Mucosa of descending colon (tissue), 3 donors: ENCODE measurements at places on chromosomes 5 and 9.

- no peak for DNase-seq
These were observed 4.8 kb upstream of the HSPA9 start for GRCh38 chr5:138580001-138580400.

- DNase-seq: no peak
These were observed 19.6 kb upstream of the UBTD2 start for GRCh38 chr5:172303162-172303561.

DNA sequence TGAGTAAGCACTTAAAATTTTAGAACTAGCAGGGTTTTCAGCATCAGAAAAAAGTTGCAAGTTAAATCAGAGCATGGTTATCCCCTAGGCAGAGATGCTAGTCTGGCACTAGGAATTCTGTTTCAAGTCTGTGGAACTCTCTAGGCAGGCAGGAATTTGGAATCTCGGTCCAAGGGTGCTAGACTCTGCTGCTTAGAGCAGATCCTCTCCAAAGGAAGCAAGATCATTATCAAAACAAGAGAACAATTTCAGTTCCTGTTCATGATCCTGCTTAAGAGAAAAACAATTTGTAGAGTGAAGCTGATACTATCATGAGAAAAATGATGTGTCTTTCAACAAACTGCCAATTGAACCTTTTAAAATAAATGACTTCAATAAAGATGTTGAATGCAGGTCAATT lies 420.7 kb downstream of the KIF4B start:
- no peak for DNase-seq

DNA sequence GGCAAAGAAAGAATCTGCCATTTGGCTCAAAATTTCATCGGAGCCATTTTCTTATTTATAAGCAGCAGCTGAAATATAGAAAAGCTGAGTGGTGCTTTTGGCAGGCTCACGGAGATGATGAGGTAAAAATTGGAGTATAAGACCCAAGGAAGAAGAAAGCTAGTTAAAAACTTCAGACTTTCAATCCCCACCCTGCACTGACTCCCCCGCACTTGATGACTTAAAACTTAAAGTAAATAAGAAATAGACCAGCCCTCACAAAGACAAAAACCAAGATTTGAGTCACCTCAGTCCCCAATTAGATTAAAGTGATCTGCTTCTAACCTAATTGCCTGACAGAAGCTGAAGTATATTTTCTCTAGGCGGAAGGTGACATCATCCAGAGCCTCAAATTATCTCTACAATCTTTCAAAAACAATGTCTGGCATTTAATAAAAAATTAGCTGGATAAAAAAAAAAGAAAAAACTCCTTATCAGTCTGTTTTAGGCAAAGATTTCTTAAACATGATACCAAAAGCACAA lies 124.0 kb upstream of the PJA2 start:
- no peak for DNase-seq

DNA sequence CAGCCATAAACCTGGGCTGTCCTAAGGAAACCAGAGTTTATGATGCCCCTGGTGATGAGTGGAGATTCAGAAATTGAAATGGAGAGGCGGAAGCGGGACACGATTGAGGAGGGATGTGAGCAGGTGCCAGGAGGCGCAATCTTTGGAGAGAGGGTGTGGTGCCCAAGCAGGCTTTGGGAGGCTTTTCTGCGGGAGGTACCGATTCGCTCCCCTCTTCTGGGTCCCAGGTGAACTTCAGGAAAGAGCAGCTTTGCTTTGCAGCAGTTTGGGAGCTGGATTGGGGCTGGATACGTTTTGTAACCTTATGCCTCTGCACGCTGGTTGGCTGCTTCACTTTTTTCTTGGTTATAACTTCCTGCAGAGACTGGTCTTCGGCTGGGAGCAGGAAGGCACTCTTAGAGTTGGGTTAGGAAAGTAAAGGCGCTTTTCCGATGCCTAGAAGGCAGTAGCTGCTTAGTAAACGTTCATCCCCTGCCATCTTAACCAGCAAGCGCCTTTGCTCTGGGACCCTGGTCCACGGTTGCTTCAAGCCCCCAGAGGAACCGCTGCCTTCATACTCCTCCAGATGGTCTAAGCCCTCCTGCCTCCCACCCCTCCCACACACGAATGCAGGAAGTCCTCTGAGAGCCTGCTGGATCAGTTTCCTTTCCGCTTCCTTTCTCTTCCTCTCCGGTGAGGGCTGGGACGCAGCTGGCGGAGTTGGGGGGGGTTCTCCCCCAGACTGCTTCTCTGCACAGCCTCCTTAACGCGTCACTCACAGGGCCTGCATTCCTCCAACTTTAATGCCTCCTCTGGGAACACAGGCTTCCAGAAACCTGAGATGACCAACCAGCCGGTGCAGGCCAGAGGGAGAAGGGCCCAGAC lies 15.2 kb upstream of the NEK6 start:
- DNase-seq: no peak

DNA sequence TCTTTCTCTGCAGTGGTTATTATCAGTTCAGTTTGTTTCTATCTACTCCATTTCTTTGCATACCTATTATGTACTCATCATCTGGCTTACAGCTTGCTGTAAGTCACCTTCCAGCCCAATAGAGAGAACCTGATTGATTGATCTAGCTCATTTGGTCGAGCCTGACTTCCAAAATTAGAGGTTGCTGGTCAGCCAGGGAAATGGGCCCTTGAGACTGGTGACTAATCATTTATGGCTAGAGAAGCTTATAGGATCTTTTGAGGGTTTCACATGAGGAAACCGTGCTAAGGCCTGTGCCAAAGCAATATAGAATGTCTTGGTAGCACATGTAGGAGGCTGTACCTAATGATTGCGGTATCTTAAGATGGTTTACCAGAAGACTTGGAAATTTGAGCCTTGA lies 5.8 kb downstream of the SREK1 start:
- DNase-seq: no peak

- DNase-seq: no peak
These were observed 18.6 kb downstream of the FGD3 start for GRCh38 chr9:92965759-92966517.

GRCh38 chr9:128405780-128406171 lies 14.9 kb upstream of the CERCAM start:
- no peak for DNase-seq

- peak; percentile 7 for DNase-seq
These were observed 5.8 kb upstream of the CARD19 start for GRCh38 chr9:93090091-93090655.

GRCh38 chr9:22622815-22623214 lies 176.2 kb downstream of the DMRTA1 start:
- no peak for DNase-seq

DNA sequence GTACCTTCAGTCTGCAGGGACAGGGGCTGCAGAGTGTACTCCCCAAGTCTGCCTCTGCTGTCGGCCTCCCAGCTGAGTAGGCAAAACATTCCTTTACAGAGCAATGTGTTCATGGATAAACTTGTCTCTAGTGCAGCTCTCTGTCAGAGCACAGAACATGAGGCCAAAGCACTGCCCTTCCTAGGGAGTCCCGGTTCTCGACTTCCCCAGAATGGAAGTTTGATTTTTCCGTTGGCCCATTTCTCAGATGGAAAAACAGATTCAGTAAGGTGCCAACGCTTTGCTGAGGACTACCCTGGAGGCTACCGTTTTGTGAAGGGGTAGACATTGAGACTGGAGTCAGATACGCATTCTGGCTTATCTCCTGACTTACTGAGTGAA lies 422 bp upstream of the TRIM32 start:
- peak; percentile 30 for DNase-seq

DNA sequence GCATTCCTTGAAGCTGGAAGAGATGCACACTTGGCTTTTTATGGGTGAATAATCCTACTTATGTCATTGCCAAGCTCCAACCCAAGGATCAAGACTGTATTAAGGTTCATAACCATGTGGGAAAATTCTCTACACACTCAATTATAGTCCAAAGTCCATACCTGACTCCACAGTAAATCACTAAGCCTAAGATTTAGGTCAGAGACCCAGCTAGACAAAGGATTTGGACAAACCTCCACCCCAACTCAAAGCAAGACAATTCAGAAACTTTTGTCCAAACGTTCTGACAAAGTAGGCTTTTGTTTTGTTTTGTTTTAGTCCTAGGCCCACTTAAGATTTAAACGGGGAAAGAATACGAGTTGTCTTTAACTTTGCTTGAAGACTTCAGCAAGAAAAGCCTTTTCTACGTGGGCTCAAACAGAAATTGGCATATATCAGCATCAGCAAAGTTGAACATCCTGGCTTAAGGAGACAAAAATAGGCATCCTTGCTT lies 1.7 kb downstream of the MEGF9 start:
- no peak for DNase-seq

GRCh38 chr5:9269014-9269413 lies 276.9 kb downstream of the SEMA5A start:
- DNase-seq: no peak

DNA sequence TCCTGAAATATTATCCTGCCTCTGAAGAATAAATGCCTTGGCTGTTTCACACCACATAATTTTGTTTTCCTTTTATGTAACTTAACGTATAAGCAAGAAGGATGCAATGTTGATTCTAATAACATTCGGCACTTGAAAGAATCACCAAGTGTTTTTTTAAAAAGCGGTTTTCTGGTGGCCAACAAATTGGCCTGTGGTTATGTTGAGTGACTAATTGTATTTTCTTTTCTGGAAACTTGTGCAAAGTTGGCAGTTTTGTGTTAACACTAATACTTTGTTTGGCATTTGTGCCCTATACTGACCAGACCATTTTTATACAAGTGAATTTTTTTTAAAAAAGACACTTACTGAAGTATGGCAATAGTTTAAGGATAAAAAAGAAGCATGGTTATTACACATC lies 452.7 kb downstream of the BNC2 start:
- no peak for DNase-seq

- no peak for DNase-seq
These were observed 5.8 kb upstream of the RECK start for GRCh38 chr9:36030871-36031270.

DNA sequence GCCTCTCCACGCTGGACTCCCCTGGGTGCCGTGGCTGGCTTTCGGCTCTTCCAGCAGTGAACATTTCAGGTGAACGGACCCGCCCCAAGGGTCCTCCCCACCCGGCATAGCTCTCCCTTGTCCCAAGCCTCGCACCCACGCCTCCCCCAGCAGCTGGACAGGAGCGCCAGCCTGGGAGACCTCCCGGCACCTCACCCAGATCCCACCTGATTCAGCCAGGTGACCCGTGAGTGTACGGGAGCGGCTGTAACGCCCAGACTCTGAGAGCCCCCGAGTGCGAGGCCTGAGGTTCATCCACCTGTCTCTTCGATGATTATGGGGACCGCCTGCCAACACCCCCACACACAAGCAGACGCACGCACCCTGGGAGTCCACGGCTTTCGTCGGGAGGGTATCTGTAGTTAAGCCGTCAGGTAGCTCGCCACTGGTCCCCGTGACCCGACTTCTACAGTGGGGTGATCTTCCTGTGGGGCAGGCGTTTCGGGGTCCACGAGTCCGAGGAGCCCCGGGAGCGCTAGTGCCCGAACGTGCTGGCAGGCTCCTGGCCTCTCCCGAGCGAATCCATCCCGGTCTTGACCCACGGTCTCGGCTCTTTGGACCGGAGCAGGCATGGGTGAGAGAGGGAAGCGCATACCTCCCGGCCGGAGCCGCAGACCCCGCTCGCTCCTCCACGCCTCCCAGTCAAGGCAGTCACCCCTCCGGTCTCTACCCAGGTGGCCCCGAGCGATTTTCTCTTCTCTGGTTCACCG lies 14.9 kb downstream of the TRIM7 start:
- peak; percentile 50 for DNase-seq

GRCh38 chr9:127954831-127955293 lies 17.2 kb upstream of the DPM2 start:
- no peak for DNase-seq

GRCh38 chr5:82208371-82208770 lies 69.8 kb downstream of the RPS23 start:
- no peak for DNase-seq

GRCh38 chr9:122134822-122135528 lies 24.6 kb downstream of the NDUFA8 start:
- DNase-seq: no peak

- DNase-seq: no peak
These were observed 179.8 kb upstream of the ARRDC3 start for GRCh38 chr5:91562922-91563321.

DNA sequence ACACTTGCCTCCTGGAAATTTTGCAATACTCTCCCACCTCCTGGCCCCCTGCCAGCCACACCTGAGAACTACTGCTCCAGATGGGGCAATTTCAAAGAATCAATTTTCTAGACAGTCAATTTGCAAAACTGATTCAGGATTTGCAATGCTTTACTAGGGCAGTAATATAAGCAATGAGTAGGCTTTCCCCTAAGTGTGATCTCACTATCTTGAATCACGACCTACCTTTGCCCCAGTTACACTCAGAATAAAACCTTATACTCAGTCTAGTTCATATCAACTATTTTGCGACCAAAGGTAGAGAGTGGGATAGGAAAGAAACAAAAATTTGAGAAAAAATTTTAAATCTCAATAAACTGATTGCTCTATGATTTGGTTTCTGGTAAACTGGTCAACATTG lies 54.4 kb downstream of the DROSHA start:
- no peak for DNase-seq

DNA sequence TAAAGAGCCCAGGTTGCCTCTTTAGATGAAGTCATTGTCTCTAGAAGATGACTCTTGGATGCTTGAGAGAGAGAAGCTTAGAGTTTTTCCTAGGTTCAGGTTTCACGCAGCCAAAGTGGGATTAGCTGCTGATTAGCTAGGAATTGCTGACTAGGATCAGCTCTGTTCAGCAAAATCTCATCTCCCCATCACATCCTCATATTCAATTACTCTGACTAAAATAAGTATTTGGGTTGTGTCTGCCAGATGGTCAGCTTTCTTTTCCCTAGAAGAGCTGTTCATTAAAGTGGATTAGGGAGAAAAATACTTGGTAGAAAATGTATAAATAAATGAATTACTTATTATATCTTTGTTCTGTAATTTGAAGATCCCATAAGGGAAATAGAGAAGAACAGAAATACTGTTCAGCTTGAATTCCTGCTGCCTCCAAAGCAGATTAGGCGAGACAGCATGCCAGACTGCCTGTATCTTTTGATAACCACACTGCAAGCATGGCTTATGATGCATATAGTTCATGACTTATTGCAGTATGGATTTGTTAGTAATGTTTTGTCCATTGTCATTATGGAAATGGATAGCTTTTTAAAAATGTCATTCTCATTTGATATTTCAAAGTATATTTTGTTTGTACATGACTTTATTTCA lies 184.8 kb upstream of the CD180 start:
- no peak for DNase-seq

- no peak for DNase-seq
These were observed 1309.1 kb upstream of the DMAC1 start for GRCh38 chr9:9108641-9109040.

- no peak for DNase-seq
These were observed 118.1 kb upstream of the TARS1 start for GRCh38 chr5:33322632-33323031.

- DNase-seq: no peak
These were observed 276.9 kb upstream of the DAP start for GRCh38 chr5:11037941-11038340.

DNA sequence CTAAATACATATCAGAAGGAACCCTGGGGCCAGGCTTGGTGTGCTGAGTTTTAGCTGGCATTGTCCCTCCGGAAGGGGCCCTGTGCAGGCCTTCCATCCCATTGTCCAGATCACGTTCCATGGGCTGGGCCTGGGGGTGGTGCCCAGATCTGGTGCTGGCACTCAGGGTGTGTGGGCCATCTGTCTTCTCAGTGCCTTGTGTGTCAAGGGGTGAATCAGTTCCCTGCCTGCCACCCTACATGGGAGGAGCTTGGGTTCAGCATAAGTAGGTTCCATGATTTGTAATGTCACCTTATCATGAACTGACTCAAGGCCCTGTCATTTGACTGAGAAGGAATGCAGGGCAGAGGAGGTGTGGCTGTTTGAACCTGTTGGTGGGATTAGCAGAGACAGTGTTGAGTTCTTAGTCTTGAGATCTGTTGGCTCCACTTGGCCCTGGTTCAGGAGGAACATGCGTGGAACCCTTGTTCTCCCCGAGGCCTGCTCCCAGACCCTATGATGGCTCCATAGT lies 176.8 kb downstream of the MACROH2A1 start:
- DNase-seq: no peak
